ENCODE measurements at places on chromosomes 12 and 14.

GRCh38 chr12:7061138-7061537 is 620 bp downstream of the C1S start:
- no peak for DNase-seq

- DNase-seq: no peak
These were observed 68.2 kb downstream of the USP15 start for GRCh38 chr12:62328296-62328921.

DNA sequence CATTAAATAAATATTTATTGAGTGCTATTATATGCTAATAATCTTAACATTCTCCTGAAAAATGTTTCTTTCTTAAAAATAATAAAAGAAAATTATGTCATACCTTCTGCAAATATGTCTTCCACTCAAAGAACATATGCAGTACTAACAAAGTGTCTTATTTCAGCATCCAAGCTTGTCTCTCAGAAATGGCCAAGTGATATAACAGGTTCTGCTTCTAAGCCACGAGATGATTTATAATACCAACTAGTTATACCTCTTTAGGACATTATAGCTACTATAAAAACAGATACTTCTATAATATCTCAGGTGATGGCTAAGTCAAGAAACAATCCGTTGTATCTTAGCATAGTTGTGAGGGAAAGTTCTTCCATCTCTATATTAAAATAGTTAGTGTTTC is 128.1 kb upstream of the ARID2 start:
- DNase-seq: no peak

GRCh38 chr14:59359431-59360124 is 105.6 kb downstream of the GPR135 start:
- no peak for DNase-seq

DNA sequence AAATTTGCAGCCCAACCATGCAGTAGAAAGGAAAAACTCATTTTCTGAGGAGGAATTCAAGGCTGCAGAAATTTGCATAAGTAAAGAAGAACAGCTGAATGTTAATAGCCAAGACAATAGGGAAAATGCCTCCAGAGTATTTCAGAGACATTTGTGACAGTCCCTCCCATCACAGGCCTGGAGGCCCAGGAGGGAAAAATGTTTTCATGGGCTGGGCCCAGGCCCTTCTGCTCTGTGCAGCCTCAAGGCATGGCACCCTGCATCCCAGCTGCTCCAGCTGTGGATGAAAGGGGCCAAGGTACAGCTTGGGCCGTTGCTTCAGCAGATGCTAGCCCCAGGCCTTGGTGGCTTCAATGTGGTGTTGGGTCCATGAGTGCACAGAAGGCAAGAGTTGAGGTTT is 62.3 kb downstream of the ATXN7L3B start:
- DNase-seq: no peak

DNA sequence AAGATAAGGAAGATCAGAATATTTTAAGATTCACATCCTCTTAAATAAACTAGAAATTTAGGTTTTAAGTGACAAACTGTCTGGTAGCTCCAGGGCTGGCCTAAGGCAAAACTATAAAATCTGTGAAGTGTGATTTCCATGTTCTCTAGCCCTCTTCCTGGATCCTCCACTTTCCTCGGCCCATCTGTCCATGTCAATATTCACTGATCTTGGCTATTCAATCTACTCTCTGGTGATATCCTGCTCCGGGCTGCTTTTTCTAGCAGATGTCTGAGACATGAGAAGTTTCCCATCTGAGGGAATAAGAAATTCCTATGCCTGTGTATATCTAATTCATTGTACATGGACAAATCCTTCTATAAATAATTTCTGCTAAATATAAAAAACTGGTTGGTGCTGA is 500.4 kb downstream of the GALC start:
- no peak for DNase-seq

GRCh38 chr12:83514372-83514771 is 827.7 kb downstream of the TMTC2 start:
- DNase-seq: no peak

GRCh38 chr12:6096527-6096926 is 27.9 kb downstream of the VWF start:
- no peak for DNase-seq

GRCh38 chr12:26153421-26154154 is 28.8 kb upstream of the BHLHE41 start:
- DNase-seq: no peak

DNA sequence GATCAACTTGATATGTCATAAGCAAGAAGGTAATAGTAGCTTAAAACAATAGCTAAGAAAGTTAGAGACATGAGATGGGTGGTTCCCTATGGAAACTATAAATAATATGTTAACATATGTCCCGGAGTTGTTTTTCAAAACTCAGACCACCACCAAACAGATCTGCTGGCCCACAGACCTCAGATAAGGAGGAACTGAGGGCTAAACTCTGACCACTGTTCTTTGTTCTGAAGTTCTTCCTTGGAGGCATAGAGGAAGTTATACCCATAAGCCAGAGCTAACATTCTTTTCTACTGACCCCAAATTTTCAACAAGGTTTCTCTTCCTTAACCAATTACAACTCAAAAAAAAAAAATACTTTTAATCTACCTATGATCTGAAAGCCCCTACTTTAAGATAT is 156.1 kb upstream of the FSCB start:
- no peak for DNase-seq

DNA sequence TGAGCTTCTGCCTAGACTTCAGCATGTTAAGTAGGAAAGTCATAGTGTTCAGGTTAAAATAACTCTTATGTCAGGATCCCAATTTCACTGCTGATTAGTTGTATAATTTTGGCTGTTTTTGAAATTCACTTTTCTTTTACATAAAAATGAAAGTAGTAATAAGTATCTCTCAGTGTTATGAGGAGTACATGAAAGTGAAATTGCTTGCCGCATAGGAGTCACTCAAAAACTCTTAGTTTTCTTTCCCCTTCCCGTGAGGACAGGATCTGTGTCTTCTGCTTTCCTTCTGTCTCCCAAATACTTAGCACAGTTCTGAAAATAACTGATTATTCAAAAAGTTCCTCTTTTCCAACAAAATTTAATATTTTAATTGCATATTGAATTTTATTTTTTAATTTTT is 100.5 kb downstream of the SLC38A4 start:
- no peak for DNase-seq

GRCh38 chr12:6322352-6322751 is 11.9 kb downstream of the PLEKHG6 start:
- DNase-seq: no peak

- DNase-seq: no peak
These were observed 25.6 kb upstream of the ARID2 start for GRCh38 chr12:45703942-45704341.

- DNase-seq: no peak
These were observed 96.3 kb downstream of the PTPN11 start for GRCh38 chr12:112514926-112515642.

- no peak for DNase-seq
These were observed 30.5 kb upstream of the MON2 start for GRCh38 chr12:62436164-62436503.

DNA sequence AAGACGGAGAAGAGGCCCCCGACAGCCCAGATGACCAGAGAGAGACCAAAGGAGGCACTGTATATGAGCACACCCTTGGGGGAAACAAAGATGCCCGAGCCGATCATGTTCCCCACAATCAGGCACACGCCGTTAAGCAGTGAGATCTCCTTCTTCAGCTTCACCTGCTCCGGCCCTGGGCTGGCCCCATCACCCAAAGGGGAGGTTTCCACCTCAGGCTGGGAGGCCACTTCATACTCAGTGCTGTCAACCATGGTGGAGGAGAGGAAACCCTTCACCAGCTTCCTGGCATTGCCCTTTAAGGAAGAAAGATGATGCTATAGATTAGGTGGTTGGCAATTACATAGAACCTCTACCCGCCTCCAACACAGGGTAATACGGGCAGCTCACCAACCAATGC is 2.1 kb downstream of the SLC7A7 start:
- DNase-seq: no peak

GRCh38 chr12:26120561-26121274 is 4.1 kb downstream of the BHLHE41 start:
- DNase-seq: no peak

All from activated CD4-positive, CD25-positive, alpha-beta regulatory T cell treated with anti-CD3 and anti-CD28 coated beads, Interleukin-2, amount 50 U/mL, for 72 hours (primary cell).